CD8-positive, alpha-beta memory T cell (primary cell): ENCODE measurements at places on chromosomes 5 and 9. TPM values are rescaled to one million over a fixed set of nuclear protein-coding genes. Genes with fewer than 3 reads are reported as not detected.

DNA sequence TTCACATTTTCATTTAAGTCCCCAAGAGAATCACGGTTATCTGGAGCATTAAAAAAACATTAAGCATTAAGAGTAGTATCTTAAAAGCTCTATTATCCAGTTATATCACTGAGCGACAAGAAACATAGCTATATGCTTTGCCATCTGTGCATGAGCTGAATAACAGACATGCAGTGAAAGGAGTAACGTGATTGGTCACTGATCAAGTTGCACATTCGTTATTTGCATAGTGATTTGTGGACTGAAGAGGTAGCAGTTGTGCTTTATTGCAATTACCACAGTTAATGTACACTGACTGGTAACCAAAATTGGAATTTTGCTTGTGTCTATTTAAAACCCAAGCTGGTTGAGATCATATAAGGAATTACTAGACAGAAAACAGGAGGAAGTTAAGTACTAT lies 107.4 kb downstream of the MCTP1 start:
- no peak for DNase-seq

DNA sequence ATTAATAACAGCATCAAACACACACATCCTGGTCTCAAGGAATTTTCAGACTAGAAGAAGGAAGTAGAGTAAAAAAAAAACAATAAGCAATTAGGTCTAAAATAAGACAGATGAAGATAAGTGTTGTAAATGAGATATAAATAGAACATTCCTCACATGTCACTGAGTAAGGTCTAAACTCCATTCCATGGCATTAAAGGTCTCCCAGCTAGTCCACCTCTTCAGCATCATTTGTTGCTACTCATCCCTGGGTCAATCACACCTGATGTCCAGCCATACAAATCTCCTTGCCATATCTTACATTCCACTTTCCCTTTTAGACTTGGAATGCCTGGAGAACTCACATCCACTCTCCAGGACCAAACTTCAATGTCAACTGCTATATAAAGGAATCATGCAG lies 214.1 kb upstream of the KLF4 start:
- no peak overlapping the region for H3K4me3 ChIP-seq
- H3K27me3 ChIP-seq, result no peaks in the 10 kb centered on the region
- H3K36me3 ChIP-seq, result no peaks in the 10 kb centered on the region
- no peak overlapping the region for H3K27ac ChIP-seq
- DNase-seq, result no peak

Gene HRH2
- 28.9 TPM for total RNA-seq

- no peaks in the 10 kb centered on the region for H3K27me3 ChIP-seq
- H3K4me1 ChIP-seq, result no peaks in the 10 kb centered on the region
- DNase-seq, result no peak
- H3K36me3 ChIP-seq, result no peaks in the 10 kb centered on the region
Measured at GRCh38 chr5:128358826-128359225, 179.2 kb downstream of the FBN2 start.

Gene GCNT1
- 14.8 TPM for total RNA-seq

DNA sequence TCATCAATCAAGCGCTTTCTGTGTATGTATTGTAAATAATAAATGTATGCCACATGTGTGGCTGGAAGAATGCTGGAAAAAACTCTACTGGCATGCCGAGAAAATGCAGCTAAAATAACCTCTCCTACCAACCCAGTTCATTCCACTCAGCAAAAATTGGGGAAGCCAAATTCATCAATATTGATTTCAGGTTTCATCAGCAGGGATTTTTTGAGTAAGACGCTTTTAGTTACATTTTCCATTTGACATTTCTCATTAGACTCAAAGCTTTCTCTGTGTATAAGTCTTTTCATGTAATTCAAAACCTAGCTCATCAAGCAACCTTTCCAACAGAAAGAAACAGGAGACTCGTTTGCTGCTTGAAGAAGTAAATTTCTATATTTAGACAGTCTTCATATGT lies 338.1 kb downstream of the DMRT2 start:
- no peaks in the 10 kb centered on the region for H3K27me3 ChIP-seq
- no peaks in the 10 kb centered on the region for H3K36me3 ChIP-seq
- H3K4me3 ChIP-seq, result no peak overlapping the region
- no peaks in the 10 kb centered on the region for H3K4me1 ChIP-seq
- no peak for DNase-seq

DNA sequence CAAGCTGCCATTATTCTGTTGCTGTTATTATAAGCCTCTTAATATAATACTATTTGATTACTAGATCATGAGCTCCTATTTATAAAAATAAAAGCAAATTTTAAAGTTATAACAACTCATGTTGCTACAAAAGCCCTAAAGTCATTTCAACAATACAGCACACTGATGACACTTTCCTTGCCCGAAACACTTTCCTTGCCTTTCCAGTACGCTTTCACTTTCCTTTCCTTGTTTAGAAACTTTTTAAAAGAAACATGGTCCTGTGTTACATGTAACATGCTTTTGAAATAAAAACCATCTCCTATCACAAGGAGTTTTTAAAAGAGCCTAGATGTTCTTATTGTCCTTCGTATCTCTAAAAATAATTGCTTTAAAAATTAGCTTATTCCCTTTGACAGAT lies 688.4 kb downstream of the PTPRD start:
- no peaks in the 10 kb centered on the region for H3K4me1 ChIP-seq
- no peak overlapping the region for H3K4me3 ChIP-seq
- H3K36me3 ChIP-seq, result no peaks in the 10 kb centered on the region
- no peak overlapping the region for H3K27ac ChIP-seq

Gene THBS4
- 0.55 TPM for total RNA-seq

DNA sequence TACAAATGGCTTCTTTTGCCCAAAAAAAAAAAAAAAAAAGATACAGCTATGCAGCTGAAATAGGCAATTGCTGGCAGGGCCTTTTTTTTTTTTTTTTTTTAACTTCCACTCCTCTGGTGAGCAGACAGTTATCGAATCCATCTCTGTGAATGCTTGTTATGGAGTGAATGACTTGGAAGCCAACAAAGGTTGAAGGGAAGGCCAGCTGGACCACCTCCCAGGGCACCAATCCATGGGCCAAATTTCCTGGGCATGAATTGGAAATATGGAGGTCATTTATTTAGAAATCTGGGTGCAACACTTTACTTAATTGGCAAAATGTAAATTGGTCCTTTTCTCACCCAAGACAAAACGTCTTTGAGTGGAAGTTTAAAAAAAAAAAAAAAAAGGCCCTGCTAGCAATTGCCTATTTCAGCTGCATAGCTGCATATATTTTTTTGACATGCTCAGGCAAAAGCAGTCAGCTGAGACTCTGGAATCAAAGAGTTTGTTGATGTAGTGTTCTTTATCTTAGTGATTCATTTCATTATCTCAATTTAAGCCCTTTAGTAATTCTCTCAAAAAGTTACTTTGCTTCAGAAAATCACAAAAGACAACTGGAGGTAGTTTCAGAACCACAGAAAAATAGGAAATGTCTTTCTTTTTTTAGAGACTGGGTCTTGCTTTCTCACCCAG lies 392.2 kb upstream of the KLF4 start:
- no peaks in the 10 kb centered on the region for H3K36me3 ChIP-seq
- no peaks in the 10 kb centered on the region for H3K27me3 ChIP-seq
- no peak for DNase-seq
- H3K27ac ChIP-seq, result no peak overlapping the region

Gene TAS2R1
- not detected for total RNA-seq

DNA sequence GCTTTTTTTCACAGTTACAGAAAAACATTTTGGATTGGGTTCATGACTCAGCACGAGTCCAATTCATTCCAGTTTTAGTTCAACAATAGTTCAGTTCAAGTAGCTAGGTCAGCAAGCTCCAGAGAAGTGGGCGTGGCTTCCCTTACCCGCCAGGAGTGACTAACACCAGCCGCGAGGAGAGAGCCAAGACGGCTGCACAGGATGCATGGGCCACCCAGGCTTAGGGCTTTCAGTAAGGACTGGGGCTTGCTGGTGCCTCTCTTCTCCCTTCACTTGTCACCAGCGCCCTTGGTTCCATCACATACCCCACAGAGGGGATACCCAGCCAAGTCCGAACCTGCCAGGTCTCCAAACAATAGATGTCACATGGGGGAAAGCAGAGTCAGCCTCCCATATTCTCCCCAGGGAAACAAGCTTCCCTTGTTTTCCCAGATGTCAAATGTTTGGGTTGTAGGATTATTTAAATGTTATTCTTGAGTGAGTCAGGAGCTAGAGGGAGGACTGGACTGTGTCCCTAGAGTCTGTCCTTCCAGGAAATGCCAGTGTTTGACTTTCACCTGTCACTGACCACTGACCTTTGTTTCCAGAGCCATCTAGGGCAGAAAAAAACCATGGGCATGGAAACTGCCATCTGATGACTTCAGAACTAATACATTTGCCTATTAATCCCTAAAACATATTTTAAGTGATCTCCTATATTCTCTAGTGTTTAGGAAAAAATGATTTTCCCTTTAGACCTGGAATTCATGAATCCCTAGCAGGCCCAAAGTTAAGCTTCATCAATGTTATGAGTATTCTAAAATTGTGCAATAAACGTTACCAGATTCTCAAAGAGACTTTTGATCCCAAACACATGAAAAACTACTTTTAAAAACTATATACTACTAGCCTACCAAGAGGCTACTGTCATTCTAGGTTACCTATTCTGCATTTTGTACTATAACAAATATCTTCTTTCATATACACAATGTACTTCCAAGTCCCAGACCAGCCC lies 51.9 kb downstream of the NIPAL4 start:
- peaks cover 5% of the 10 kb centered on the region for H3K36me3 ChIP-seq
- H3K27me3 ChIP-seq, result no peaks in the 10 kb centered on the region
- H3K27ac ChIP-seq, result no peak overlapping the region

Gene TMOD1
- 1.2 TPM for total RNA-seq

Gene CTXN3
- not detected for total RNA-seq

GRCh38 chr9:115867326-115867725 lies 286.3 kb upstream of the PAPPA start:
- no peaks in the 10 kb centered on the region for H3K36me3 ChIP-seq
- H3K4me3 ChIP-seq, result no peak overlapping the region
- H3K27me3 ChIP-seq, result no peaks in the 10 kb centered on the region
- no peaks in the 10 kb centered on the region for H3K4me1 ChIP-seq
- H3K27ac ChIP-seq, result no peak overlapping the region

DNA sequence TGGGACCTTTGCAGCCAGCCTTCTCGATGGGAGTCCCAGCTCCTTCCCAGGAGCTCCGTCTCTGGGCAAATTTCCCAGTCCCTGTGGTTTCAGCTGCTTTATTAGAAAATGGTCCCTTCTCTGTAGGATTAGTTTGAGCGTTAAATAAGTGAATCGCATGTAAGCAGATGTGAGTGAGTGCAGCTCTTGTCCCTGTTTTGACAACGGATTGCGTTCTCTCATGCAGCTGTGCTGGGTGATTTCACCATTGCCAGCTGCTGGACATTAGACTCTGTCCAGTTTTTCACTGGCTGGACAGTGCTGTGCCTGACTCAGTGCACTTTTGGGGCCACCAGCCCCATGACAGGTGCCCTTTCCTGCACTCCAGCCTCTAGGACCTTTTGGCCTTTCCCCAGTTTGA lies 11.6 kb upstream of the CEL start:
- peaks cover 15% of the 10 kb centered on the region for H3K36me3 ChIP-seq
- no peak overlapping the region for H3K27ac ChIP-seq
- no peaks in the 10 kb centered on the region for H3K27me3 ChIP-seq
- DNase-seq, result no peak
- H3K4me3 ChIP-seq, result no peak overlapping the region

Gene AGXT2
- not detected for total RNA-seq

DNA sequence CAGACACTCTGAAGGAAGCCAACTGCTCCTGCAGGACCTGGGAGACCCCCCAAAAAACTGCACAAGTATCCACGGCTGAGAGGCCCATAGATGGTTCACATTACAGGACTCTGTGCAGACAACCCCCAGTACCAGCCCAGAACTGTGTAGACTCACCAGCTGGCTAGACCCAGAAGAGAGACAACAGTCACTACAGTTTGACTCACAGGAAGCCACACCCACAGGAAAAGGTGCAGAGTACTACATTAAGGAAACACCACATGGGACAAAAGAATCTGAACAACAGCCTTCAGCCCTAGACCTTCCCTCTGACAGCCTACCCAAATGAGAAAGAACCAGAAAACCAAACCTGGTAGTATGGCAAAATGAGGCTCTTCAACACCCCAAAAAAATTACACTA lies 281.2 kb upstream of the RGMB start:
- no peaks in the 10 kb centered on the region for H3K36me3 ChIP-seq
- H3K4me1 ChIP-seq, result no peaks in the 10 kb centered on the region
- H3K4me3 ChIP-seq, result no peak overlapping the region
- H3K27ac ChIP-seq, result no peak overlapping the region

DNA sequence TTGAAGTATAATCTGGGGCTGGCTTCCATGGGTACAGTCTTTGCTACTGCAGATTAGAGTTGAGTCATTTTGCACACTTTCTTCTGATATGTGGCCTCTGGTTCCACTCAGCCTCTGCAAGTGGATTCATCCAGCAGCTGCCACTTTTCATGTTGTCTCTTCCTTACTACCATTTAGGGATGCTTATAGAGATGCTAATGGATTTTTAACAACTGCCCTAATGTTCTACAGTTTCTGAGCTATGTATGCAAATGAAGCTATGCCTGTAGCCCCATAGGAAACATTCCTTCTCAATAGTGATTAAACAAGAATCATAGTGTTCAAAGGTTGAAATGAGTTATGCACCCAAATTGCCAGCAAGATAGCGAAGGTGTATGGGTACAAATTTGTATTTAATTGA lies 456.0 kb upstream of the ITGA1 start:
- no peaks in the 10 kb centered on the region for H3K36me3 ChIP-seq
- H3K4me3 ChIP-seq, result no peak overlapping the region
- H3K27me3 ChIP-seq, result no peaks in the 10 kb centered on the region
- no peak overlapping the region for H3K27ac ChIP-seq

DNA sequence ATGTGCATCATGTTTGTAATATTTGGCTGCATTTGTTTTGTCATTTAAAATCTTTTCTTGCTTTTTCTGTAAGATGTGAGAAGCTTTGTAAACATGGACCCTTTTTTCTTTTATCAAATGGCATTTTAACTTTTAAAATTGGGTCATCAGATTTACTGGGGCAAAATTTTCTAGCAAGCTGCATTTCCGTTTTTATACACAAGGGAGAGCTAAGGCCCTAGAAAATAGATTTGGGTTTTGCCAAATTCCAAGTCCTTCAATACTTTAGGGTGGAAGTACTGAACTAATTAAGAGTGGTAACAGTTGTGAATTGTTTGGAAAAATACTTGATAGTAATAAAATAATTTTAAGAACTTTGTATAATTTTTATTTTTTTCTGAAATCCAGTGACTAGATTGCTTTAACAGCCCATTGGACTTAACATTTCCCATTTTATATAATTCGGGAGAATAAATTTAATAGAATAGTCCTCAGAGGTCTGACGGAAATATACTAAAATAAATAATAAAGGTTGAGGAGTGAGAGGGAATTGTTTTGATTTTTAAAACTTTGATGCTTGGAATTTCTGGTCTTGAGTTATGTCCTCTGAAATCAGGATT lies 117.4 kb downstream of the SMARCA2 start:
- H3K4me1 ChIP-seq, result no peaks in the 10 kb centered on the region
- no peak overlapping the region for H3K27ac ChIP-seq
- H3K36me3 ChIP-seq, result peaks cover 9% of the 10 kb centered on the region
- H3K27me3 ChIP-seq, result no peaks in the 10 kb centered on the region
- H3K4me3 ChIP-seq, result no peak overlapping the region

Gene PKD2L2
- total RNA-seq, result not detected

GRCh38 chr5:168612996-168613395 lies 33.8 kb upstream of the PANK3 start:
- no peak for DNase-seq
- H3K36me3 ChIP-seq, result no peaks in the 10 kb centered on the region
- H3K27ac ChIP-seq, result no peak overlapping the region
- H3K4me1 ChIP-seq, result peaks cover 5% of the 10 kb centered on the region
- H3K27me3 ChIP-seq, result no peaks in the 10 kb centered on the region

Gene OSTF1
- total RNA-seq, result 71.9 TPM
